ENCODE measurements at places on chromosomes 7 and 10.

DNA sequence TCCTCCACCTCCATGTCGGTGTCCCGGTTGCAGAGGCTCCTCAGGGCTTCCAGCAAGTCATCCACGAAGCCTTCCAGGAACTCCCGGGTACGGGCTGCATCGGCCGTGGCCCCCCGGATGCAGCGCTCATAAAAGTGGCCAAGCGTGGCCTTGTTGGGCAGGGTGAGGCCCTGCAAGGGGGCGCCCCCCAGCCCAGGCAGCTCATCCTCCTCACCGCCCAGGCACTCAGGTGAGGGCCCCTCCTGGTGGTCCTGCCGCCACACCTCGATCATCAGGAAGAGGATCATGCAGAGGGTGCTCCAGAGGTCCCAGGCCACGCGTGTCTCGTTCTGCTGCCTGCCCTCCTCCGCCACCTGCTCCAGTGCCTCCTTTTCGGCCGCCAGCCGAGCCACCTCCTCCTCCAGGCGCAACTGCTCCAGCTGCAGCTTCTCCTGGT lies 22.8 kb downstream of the ITPRIP start:
- DNase-seq, result no peak

DNA sequence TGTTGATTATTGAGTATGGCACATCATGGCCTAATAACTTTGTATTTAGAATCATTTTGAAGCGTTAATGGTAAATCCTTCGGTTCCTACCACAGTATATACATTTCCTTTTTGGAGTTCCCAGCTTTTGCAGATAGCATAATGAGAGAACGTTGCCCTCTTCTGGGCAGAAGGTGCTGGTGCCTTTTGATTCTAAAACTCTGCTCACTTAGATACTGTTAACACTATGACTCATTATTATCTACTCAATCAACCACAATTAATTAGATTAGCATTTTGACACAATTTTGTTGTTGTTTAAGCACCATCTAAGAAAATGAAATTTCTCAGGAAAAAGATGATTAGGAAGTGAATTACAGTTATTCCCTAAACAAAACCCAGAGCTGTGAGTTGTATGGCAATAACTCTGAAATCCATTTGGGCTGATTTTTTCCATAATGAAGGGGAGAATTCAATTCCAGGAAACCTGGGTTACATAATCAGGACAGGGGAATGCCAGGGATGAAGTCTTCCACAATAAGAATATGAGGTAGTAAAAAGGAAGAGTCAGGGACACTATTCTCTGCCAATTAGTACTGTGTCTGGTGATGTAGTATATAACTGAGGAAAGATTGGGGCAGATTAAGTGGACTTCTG lies 11.5 kb upstream of the DLD start:
- DNase-seq, result peak; percentile 81

DNA sequence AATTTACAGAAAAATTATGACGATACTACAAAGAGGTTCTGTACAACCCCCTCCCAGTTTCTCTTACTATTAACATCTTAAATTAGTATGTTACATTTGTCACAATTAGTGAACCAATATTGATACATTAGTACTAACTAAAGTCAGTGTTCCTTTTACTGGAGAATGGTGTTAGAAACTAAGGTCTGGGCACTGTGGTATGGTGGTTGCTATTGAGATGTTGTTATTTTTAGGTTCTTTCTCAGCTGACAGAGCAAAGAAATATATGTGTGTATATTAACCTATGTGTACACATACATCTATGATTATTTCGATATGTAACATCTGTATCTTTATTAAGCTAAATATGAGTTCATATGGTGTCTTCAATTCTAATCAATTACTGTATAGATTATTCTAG lies 11.7 kb upstream of the CFTR start:
- DNase-seq, result no peak

DNA sequence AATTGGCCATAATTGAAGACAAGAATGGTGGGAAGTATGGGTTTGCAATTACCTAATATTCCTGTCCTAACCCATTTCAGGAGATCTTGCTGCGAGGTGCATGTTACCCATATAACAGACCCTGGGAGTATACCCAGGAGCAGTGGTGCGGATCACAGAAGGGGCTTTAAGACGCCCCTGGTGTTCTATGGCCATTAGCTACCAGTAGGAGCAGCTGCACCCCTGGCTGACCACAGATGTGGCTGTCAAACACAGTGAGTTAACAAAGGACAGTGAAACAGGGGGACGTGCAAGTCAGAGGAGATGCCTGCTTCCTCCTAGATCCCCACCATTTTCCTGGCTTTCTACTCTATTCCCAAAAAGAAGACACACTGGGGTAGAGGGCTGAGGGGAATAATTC lies 25.2 kb downstream of the AOC1 start:
- DNase-seq, result no peak

DNA sequence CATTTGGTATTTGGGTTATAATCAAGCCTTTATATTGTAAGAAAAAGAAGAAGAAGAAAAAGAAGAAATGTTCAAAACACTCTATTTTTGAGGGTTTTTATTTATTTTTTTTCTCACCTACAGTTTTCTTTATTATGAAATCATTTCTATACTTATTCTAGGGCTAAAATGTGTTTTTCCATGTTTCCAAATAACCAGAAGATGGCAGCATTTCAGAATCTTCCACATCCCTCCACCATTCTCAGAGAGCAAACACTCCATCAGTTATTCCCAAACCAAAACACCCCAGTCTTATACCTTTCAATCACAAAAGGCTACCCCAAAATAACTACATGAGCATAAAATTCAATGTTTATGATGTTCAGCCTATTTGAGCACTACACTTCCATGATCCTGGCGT lies 38.7 kb upstream of the PPP1R17 start:
- no peak for DNase-seq

DNA sequence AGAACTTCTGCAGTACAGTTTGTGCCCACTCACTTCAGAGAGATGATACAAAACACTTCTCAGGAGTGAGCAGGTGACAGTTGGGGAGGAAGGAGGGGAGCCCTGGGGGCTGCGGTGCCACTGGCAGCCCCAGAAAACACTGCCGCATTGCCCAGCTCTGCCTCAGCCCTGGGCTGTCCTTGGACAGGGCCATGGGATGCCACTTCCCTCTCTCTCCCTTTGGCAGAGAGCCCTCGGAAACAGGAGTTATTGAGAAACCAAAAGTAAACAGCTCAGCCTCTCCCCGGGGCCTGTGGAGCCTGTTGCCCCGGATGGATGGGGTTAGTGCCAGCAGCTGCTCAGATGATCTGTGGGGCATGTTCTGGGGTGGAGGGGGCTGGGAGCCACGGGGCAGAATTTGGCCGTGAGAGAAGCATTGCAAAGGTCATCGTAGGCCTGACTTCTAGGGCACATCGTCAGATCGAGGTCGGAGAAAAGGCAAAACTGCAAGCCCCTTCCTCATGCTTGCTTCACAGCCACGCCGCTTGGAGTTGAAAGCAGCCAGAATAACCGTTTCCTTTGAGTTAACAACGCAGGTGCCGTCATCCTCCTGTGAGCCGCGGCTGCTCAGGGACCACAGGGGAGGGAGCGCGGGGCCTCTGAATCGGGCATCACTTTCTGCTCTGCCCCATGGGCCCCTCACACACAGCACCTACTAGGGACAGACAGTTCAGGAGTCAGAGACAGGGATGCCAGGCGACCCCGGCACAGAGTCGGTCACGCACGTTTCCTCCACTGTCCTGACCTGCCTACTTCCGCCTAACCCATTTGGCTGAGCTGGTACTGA lies 256.4 kb downstream of the CAMK1D start:
- peak; percentile 59 for DNase-seq

DNA sequence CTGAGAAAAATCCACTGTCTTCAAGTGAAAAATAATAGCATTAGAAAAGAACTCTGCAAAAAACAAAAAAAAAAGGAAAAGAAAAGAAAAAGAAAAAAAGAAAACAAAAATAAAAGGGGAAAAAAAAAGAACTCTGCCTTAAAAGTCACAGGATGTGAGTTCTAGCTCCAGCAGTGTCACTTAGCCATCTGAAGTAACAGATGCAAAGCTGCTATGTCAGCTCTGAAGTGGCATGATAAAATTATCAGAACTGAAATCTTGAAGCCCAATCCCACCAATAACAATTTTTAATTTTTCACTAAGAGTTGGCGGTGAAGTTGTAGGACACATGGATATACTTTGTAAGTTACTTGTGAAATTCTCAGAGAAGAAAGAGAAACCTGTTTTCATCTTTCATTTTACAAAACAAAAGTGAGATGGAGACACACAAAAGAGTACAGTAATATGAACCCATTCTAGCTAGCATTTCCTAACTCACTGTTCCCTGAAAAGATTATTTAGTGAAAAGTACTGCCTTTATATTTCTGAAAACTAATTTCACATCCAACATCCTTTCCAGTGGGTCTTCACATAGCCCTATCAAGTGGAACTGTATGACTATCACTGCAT lies 103.5 kb downstream of the ELAPOR2 start:
- no peak for DNase-seq

Measured in NAMALWA (cell line).